T1000 (cell line): ENCODE measurements at places on chromosomes 2 and 18.

DNA sequence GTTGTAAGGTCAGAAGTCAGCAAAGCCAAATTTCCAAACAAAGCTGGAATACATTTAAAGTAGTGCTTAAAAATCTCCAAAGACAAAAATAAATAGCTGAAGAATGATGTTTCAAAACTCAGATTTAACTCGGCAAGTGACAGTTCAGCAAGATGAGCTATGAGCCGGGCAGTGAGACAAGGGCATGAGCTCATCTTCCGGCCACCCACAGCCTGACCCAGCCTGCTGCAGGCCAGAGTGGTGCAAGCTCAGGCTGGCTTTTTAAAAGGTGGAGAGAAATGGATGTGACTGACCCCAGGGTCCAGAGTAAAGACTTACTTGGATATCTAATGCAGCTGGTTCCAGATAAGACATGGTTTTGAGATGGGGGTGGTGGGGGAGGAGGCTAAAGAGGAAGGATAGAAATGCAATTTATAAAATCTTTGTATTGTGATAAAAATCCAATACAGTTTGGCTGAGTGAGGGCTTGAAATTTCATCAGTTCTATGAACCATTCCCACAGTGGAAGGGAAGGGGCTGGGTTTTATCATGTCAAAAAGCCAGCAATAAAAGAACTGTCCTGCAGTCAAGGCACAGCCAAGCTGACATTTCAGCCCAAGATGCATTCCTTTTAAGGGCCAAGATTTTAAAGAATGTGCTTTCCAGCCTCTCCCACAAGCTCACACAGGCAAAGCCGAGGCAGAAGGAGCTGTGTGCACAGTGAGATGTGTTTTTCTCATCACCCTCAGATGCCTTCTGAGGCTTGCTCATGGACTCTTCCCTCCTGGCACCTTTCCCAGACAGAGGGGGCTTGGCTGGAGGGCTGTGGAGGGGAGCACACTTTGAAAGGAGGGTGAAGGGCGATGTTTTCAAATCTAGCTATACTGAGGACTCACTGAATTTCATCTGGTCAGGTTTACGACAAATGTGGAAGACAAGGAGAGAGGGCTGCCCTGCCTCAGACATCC is 97.9 kb upstream of the KLHL29 start:
- DNase-seq = no peak

DNA sequence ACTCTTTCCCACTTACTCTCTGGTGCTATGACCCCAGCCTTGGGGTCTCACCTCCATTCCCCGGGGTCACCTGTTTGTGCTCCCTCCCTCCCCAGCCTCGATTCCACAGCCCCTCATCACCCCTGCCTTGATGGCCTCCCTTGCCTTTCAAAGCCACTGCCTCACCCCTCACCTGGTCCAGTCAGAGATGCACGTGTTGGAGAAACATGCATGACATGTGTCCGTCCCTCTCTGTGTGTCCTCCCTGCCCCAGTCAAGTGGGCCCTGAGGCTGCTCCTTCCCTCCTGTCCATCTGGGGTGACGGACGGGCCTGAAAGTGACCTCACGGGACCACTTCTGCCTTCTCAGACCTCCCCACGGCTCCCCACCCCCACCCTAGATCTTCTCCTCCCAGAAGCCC is 82.3 kb upstream of the TWIST2 start:
- no peak for DNase-seq

DNA sequence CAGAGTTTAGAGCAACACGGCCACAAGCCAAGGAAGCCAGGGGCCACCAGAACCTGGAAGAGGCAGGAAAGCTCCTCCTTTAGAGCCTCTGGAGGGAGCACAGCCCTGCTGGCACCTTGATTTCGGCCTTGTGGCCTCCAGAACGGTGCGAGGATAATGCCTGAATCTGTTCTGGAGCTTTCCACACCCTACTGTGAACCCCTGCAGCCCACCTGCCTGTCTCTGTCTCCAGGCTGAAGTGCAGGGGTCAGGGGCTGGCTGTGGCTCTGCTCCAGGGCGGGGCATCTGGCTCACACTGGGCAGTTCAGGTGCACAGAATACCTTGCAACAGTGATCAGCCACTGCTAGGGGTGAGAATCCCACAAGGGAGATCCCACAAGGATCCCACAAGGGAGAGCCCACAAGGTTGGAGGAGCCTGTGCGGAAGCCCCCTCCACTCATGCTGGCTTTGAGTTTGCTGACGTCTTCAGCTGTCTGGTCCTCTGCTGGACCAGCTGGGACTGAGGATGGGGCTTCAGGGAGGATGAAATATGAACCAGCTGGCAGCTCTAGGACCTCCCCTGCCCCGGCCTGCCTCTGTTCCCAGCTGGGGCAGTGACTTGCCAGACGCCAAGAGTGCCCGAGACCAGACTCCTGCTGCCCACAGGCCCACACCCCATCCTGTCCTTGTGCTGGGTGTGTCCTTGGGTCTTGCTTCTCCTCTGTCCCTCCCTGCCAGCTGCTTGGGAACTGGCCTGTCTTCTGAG is 56.4 kb upstream of the OTOS start:
- DNase-seq = no peak

DNA sequence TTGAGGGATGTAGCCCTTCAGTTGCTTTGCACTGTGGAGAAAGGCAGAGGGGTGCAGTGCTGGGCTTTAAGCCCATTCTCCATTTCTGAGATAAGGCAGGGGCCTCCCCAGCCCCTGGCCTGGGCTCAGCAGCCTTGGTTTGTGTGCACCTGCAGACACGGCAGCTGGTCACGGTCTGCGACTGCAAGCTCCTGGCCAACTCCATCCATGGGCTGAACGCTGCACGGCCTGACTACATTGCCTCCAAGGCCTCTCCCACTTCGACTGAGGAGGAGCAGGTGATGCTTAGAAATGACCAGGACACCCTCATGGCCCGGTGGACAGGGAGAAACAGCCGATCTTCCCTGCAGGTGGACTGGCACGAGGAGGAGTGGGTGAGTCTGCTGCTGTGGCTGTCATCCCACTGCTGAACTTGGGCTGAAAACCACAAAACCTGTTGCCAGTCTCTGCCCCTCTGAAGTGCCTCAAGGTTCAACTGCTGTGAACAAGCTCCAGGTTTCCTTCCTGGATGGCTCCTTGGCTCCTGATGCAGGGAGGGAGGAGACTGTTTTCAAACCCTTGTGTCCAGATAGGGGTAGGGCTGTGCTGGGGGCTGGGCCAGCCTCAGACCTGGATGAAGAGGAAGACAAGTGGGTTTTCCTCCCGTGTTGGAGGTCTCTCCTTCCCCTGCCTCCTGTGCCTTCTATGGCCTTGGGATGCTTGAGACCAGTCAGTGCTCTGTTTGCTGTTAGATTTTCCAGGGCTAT is 54.0 kb downstream of the COA5 start:
- DNase-seq = no peak

DNA sequence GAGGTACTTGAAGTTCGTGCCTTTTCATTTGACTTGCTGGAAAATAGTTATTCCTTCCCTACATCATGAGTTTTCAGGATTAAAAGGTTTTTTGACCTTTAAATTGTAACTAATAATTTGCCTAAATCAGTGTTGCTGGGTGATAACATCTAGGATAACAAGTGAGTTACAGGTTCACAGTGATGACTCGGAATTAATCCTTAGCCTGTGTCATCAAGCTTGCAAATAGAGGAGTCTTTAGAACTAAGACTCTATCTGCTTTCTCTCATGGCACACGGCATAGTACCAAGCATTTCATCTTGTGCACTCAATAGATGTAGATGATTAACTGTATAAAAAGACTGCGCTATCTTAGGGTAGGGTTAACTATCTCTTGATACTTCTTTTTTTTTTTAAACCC is 79.5 kb downstream of the CAMKMT start:
- DNase-seq = no peak

DNA sequence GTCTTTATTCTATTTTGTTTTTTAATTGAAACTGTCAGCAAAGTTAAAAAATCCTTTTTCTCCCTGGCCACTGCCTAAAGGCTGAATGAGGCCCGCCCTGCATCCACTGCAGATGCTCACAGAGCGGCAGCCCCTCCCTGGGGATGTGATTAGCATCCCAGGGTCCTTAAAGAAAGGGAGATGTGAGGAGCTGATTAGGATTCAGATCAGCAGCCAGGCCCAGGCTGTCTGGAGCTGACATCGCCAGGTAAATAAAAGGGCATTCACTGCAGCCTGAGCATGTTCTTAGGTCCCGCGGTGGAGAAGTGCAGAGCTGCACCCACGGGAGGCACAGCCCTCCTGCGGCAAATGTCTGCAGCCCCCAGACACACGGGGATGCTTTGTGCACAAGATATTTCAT is 83.8 kb downstream of the LONRF2 start:
- no peak for DNase-seq

DNA sequence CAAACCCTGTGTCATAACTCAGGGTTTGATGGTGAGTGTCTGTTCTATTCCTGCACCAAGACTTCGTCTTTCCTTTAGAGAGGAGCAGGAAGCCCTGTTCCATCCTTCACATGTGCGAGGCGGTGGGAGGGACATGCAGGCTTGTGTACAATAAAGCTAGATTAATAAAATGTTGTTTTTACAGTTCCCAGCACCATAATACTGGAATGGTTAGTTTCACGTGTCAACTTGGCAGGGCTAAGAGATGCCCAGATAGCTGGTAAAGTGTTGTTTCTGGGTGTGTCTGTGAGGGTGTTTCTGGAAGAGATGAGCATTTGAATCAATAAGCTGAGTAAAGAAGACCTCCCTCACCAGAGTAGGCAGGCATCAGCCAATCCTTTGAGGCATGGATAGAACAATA is 48.8 kb upstream of the NPAS2 start:
- DNase-seq = no peak

- DNase-seq = no peak
Observed at GRCh38 chr2:48548840-48549239, 18.9 kb downstream of the STON1 start.

DNA sequence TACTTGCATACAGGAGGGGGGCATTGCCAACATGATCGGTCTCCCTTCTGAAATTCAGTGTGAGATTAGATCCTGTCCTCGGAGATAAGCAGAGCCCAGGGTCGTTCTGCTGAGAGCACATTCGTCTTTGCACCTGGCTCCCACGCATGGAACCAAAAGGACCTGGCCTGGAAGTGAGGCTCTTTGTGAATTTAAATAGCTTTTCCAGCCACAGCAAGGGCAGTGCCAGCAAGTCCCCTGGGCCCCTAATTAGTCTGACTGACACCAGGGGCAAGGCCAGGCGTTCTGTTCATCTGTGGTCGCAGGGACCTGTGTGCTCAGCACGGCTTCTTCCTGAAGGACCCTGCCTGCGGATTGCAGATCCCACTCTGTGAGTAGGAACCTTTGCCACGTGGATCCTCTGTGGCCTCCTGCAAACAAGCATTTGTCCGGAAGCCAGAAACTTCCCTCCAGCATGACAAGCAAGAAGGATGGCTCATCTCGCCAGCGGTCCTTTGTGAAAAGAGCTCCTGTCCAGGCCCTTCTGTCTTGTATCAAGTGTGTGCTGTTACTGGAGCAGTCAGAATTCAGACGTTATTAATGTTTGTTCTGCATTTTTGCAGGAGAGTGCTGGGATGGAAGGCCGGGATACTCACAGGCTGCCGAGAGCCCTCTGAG is 128.7 kb downstream of the TPO start:
- no peak for DNase-seq

- DNase-seq = peak; percentile 69
Observed at GRCh38 chr18:24271381-24272228, 126.0 kb downstream of the OSBPL1A start.

- DNase-seq = no peak
Observed at GRCh38 chr2:64793701-64794100, 140.0 kb upstream of the SERTAD2 start.

DNA sequence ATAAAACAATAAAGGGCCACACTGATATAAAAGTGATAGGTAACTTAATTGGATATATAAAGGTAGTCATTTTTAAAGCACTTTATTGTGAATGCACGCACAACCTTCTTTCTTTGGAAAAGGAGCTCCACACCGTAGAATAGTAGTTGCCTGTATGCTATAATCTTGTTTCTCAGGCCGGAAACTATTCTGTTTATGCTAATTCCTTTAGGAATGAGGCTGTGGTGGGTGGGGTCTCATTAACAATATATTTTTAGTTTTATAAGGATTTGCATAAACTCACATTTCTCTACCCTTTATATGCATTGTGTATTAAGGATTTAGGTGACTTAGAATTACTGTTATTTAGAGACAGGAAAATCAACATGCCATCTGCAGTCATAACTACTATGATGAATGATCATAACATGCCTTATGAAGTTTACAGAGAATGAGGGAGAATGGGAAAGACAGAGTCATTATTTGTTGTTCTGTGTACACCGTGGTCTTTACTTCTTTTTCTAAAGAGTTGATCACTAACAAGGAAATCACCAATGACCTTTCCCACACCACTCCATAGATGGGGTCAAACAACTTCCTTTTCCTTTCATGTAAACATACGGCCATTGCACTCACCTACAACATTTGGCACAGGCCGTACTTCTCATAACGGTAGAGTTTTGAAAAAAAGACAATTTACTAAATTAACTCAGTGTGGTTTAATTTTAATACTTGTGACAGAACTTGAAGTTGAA is 84.5 kb downstream of the PIEZO2 start:
- no peak for DNase-seq
